Bladder microvascular endothelial cell (primary cell): ENCODE measurements at places on chromosomes 7 and 10. TPM values are rescaled to one million over a fixed set of nuclear protein-coding genes. Genes with fewer than 3 reads are reported as not detected.

CYP3A5 gene
- total RNA-seq = not detected in 2 replicates

CYP26A1 gene
- total RNA-seq = 0.65 and 1.9 TPM in 2 replicates

VENTX gene
- not detected in 2 replicates for total RNA-seq

MAGI2 gene
- total RNA-seq = 0.81 and 3.0 TPM in 2 replicates

MOGAT3 gene
- total RNA-seq = not detected in 2 replicates

SPDYE9 gene
- not detected in 2 replicates for total RNA-seq

NME8 gene
- not detected in 2 replicates for total RNA-seq

MSMB gene
- not detected in 2 replicates for total RNA-seq

PRLHR gene
- total RNA-seq = not detected in 2 replicates

TMEM178B gene
- total RNA-seq = 0.06 and 0.16 TPM in 2 replicates

RAB18 gene
- 28.5 and 53.9 TPM in 2 replicates for total RNA-seq

PLAU gene
- total RNA-seq = 31.4 and 34.8 TPM in 2 replicates

EGFR gene
- total RNA-seq = 0.97 and 1.5 TPM in 2 replicates

LRRC18 gene
- not detected in 2 replicates for total RNA-seq

KCNMA1 gene
- under 0.01 and 0.63 TPM in 2 replicates for total RNA-seq

WNT2 gene
- not detected in 2 replicates for total RNA-seq

CCDC172 gene
- not detected in 2 replicates for total RNA-seq

AKR1C4 gene
- total RNA-seq = not detected in 2 replicates

GPR158 gene
- total RNA-seq = under 0.01 TPM in 1 of 2 replicates, not detected in the other

FEZF1 gene
- not detected in 2 replicates for total RNA-seq

CADPS2 gene
- total RNA-seq = 43.5 and 62.1 TPM in 2 replicates

KCNH2 gene
- total RNA-seq = 0.06 TPM in 1 of 2 replicates, not detected in the other

FAM13C gene
- total RNA-seq = 3.1 and 10.2 TPM in 2 replicates

TAF5 gene
- total RNA-seq = 4.9 and 5.7 TPM in 2 replicates

SH2D4B gene
- total RNA-seq = 0.06 and 0.16 TPM in 2 replicates

TPK1 gene
- total RNA-seq = 12.5 and 28.9 TPM in 2 replicates

TMEM243 gene
- total RNA-seq = 16.0 and 26.1 TPM in 2 replicates

CXCL12 gene
- total RNA-seq = 2.9 and 17.4 TPM in 2 replicates

AGR3 gene
- total RNA-seq = not detected in 2 replicates

PARD3 gene
- total RNA-seq = 8.7 and 45.8 TPM in 2 replicates
